ENCODE measurements at places on chromosomes 5 and 9.

DNA sequence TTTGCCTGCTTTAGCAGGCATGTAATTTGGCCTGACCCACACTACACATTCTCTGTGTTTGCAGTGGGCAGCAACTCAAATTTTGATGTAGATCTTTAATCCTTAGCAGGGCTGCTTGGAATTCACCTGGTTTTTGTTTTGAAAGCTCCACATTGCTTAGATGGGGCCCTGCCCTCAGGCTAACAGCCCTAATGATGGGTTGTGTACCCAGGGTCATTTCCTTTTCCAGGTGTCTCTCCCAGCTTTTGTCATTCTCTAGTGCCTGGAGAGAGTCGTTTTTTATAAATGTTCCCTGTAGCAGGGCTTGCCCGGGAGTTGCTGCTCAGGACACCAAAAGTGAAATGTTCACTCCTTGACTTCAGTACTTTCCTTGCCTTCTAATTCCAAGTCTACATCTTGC is 126.3 kb downstream of the TRIO start:
- DNase-seq: no peak

DNA sequence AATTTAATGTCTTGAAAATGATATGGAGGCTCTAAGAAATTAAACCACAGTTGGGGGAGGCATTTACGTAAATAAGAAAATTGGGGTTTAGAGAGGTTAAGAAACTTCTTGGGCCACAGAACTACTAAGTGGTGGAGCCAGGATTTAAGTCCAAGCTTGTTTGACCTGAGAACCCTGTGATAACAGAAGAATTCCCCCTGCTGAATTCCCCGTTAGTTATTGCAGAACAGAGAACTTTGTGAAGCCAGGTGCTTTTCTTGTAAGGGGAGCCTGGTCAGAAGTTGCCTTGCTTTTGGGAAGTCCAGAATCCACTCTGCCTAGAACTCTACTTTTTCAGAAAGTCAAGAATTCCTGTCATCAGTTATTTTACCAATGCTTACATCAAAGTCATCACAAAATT is 309.3 kb upstream of the SEMA6A start:
- DNase-seq: no peak

- DNase-seq: no peak
Measured at GRCh38 chr5:73947906-73948640, 322.1 kb downstream of the ARHGEF28 start.

DNA sequence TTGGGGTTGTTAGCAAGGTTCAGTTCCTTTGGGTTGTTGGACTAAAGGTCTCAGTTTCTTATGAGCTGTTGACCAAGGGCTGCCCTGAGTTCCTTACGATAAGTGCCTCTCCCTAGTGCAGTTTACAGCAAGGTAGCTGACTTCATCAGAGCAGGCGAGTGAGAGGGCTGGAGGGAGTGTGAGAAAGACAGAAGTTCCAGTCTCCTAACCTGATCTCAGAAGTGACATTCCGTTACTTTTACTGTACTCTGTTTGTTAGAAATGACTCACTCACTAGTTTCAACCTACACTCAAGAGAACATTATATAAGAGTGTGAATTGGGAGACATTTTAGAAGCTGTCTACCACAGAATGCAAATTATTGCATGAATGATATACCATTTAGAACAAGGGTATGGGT is 21.2 kb upstream of the IL31RA start:
- DNase-seq: no peak

- DNase-seq: no peak
Measured at GRCh38 chr5:74272024-74272775, 368.3 kb downstream of the ENC1 start.

GRCh38 chr5:117236941-117237340 is 662.3 kb upstream of the SEMA6A start:
- no peak for DNase-seq

GRCh38 chr9:90801241-90801972 is at the start of gene SYK:
Gene SYK, plus strand, starts transcription at chr9:90801819. Its CDS starts 42,080 bp downstream, at chr9:90843899.
- peak; percentile 83 for DNase-seq

DNA sequence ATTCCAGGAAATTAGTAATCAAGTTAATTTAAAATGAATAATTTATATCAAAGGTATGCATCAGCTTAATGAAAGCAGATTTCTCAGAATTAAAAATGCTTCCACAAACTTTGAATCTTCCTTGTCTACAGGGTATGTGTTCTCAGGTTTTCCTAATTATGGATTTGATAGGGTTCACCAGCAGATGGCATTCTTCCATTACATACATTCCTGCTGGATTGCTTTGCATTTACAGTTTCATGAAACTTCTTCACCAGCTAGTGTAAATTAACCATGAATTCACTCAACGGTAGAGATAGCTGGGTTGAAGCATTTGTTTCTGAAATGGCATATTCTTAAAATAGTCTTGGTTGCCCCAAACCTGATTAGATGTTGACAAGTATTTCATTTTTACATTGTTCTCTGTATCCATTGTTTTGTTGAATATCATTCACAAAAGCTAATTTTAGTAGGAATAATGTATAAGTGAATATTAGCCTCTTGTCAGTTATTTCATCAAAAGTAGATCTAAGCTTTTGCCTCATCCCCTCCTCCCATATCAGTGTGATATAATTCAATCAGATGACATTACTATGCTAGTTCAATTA is 68.7 kb upstream of the WDR41 start:
- peak; percentile 66 for DNase-seq

DNA sequence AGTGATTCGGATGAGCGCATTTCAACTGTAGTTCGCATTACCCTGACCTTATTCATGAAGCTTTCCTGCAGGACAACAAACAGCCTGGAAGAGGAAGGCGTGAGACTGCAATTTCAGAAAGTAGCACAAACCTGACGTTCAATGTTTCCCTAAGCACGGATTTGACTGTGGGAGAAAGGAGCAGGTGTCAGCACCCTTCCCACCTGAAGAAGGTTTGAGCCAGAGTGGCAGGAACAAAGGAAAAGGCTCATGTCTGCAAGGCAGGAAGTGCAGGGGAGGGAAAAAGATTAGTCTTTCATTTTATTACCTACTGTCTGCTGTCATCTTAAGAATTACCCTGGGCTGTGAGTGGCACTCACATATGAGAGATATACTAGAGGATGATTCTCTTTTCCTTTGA is 114.0 kb downstream of the MED10 start:
- no peak for DNase-seq

DNA sequence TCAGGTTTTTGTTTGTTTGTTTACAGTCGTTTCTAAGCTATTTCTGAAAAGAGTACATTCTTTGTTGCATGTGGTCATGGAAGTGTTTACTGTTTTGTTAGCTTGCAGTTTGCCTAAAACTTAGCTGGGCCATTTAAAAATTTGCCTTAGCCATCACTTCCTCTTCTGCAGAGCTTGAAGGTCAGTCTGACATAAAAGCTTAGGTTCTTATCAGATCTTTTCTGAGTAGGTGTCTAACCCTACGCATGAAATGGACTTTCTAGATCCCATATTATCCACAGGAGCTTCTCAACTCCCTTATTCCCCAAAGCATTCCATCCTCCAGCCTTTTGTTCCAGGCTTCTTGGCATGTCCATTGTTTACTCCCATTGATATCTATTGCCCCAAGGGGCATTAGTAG is 90.3 kb downstream of the AP3B1 start:
- DNase-seq: no peak

All from KBM-7 (cell line).